Dermis microvascular lymphatic vessel endothelial cell (primary cell): ENCODE measurements at places on chromosomes 6 and 20.

DNA sequence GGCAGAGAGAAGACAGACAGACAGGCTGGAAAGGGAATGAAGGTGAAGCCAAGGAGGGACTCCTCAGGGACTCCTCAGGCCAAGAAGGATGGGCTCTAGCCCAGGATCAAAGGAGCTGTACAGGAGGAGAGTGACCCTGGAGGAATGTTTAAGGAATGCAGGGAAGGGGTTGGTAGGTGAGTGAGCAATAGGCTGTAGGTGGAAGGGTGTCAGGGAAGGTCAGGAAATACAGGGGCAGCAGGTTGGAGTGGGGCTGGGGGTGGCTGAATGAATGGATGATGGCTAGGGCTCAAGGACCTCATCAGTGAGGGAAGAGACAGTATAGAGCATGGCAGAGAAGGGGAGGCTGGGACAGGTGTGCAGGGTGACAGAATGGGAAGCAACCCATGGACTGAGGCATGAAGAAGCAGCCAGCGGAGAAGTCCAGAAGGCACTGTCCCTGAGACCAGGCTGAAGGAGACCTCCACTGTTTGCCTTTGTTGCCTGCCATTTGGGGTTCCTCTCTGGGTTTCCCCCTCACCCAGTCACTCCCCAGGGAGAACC, 13.2 kb downstream of the SYNGAP1 start:
- no peak for DNase-seq

- DNase-seq, result no peak
Measured at GRCh38 chr6:154319231-154319858, 37.3 kb downstream of the IPCEF1 start.

GRCh38 chr6:156060013-156060412, 604.4 kb upstream of the NOX3 start:
- DNase-seq, result no peak

- DNase-seq, result no peak
Measured at GRCh38 chr6:46290421-46291274, 119.9 kb upstream of the ENPP5 start.

DNA sequence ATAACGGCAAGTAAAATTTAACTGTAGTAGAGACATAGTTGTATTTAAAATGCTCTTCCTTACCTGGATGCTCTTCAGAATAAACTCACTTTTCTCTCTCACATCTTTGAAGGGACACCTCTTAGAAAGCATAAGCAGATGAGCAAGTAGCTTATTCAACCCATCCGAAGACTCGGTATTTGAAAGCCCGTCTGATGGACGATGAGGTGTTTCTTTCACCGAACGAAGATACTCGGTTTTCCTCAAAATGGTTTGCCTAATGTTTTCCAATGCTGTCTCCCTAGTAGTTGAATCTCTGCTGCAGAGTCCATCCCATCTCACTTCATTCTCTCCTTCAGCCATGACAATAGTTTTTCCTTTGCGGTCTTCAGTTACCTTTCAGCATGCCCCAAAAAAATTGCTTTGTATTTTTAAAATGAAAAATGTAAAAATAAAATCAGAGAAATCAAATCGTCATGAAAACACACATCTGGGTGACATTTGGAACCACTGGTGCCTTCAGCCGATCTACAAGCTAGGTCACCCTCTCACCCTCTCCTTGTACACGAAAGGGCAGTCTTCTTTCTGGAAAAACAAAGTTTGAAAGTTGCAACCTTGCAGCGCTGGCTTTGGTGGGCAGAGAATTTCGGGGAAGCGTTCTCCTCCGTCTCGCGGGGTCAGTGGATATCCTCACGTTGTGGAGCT, 772 bp downstream of the SESN1 start:
- no peak for DNase-seq

DNA sequence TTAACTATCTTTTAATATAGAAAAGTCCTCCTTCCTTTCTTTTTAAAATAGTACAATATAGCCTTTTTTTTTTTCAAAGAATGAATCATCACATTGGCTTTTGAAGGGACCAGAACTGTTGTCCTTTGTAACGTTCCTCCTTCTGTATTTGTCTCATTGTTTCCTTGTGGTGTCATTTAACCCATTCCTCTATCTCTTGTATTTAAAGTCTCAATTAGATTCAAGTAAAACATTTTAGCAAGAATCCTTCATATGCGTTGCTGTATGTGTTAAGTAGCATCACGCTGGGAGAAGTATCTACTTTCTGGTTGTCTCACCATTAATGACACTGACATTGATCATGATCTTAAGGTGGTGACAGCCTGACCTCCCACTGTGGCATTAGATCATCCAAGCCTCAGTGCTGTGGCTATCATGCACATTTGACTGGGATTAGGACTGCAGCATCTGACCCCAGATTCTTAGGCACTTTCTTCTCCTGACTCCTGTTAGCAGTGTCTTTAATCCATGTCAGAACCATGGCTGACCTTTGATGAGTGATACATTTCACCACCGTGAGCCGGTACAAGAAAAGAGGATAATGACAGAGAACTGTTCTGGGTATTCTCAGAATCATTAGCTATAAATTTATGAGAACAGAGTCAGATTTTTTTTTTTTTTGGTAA, 67.5 kb upstream of the TFB1M start:
- DNase-seq, result no peak

- no peak for DNase-seq
Measured at GRCh38 chr20:51085769-51086168, 62.9 kb upstream of the KCNG1 start.

GRCh38 chr6:54907355-54907754, 60.8 kb downstream of the FAM83B start:
- DNase-seq, result no peak

DNA sequence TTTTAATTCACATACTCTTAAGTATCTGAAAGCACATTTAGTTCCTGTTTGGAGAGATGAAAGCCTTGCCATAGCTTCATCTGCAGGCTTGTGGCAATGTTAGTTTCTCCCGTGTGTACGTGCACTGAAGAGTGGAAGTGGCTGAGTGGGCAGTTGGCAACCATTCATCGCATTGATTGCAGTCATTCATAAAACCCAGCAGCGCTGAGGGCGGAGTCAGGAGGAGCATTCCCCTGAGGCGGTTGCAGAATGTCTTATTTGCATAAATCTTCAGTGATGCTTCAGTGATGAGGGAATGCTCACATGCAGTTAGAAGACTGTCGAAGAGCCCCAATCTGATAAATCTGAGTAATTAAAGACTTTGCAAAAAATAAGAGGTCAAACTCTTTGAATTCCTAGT, 79.1 kb downstream of the RIMS1 start:
- DNase-seq, result no peak

GRCh38 chr6:111417946-111418345, 65.1 kb downstream of the REV3L start:
- no peak for DNase-seq

DNA sequence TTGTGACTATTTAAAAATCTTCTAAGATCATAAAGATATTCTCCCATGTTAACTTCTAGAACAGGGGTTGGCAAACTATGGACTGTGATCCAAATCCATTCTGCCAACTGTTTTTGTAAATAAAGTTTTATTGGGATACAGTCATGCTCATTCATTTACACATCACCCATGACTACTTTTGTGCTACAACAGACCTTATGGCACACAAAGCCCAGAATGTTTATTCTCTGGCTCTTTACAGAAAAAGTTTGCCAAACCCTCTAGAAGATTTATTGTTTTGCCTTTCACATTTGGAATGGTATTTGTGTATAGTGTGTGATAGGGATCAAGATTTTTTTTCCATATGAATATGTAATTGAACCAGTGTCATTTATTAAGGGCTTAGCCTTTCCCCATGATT, 341.7 kb downstream of the CD83 start:
- no peak for DNase-seq

DNA sequence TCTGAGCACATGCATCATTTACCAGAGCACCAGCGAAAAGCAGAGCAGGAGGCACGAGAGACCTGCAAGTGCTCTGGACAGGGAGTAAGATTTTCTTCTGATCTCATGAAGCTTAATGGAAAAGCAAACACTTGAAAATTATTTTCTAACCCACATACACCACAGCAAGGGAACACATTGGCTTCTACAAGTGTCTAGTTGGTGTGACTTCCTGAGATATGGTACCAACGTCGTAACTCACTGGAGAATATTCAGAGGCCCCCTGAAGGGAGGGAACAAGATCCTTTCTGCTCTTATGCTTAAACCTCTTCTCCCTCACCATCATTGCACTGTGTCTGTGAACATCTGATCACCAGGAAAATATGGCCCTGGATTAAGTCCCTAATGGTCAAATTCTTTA, 48.6 kb downstream of the PSMB1 start:
- DNase-seq, result no peak

DNA sequence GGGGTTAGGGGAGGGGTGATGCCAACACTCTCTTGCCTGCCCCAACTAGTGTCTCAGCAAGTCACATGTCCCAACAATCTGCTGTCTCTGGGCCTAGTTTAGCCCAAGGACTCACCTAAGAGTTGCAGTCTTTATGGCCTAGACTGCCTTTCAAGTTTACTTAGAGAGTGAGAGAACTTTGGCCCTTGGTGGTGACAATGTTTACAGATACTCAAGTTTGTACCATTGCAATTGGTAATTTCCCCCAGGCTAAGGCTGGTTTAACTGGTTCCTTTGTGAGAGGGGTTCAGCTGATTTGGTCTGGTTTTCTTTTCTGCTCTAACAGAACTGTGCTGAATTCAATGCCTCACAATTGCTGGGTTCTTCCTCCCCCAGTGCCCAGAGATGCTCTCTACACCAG, 1279.9 kb upstream of the EYS start:
- DNase-seq, result no peak

- no peak for DNase-seq
Measured at GRCh38 chr6:83252719-83253118, 59.6 kb downstream of the RWDD2A start.

GRCh38 chr6:47209632-47210031, 100.1 kb downstream of the TNFRSF21 start:
- no peak for DNase-seq

- DNase-seq, result no peak
Measured at GRCh38 chr20:10131732-10132345, 86.8 kb upstream of the SNAP25 start.

DNA sequence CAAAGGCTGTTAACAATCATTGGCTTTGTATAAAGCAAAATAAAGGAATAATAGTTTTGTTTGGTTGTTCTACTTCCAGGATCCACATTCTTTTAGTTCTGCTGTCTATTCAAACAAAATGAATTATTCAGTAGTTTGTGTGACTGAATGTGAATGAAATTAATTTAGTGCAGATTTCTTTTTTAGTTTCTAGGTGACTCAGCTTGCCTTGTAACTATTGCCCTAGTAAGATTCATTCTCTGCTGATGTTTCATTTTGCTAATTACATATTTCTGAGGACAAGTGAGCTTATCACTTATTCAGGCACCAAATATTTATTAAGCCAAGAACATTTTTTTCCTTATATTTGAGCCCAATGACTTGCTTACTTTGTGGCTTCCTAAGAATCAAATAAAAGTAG, 46.5 kb upstream of the RIPOR2 start:
- DNase-seq, result no peak

GRCh38 chr6:44035621-44036020, 91.6 kb downstream of the MRPL14 start:
- no peak for DNase-seq

DNA sequence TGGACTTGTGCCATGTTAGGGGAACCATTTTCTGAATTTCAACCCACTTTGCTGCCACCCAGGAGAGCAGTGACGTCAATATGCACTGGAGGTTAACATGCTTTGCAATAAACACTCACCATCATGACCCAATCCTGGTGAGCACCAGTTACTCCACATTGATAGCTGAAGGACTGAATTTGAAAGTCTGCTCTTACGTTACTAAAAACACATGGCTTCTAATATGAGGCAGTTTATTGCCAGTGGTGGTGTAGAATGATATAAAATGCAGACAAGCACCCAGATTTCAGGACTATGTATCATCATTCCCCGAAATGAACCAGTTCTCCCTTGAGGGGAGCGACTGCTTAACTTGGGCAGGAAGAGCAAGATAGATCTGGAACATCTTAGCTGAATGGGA, 23.8 kb downstream of the RFPL4B start:
- no peak for DNase-seq

DNA sequence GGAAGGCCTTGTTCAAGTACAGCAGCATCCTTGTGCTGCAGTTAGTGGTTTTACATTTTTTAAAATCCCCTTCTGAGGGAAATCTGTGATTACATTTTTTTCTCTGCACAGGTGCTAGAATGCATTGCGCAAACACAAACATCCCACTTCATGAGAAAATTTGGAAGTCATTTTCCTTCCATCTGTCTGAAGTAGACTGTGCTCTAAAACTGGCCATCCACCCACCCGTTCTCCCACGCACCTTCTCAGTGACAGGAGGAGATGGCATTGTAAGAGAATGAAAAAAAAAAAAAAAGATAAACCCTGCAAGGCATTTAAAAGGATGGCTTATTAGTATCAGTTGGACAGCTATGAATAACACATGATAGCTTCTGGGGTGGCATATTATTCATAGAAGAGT, 65.0 kb downstream of the SOBP start:
- no peak for DNase-seq

- DNase-seq, result no peak
Measured at GRCh38 chr6:158816329-158816728, 2.8 kb downstream of the EZR start.

GRCh38 chr6:43628393-43629103, 516 bp downstream of the GTPBP2 start:
- DNase-seq, result no peak

GRCh38 chr6:15800841-15801617, 138.2 kb upstream of the DTNBP1 start:
- DNase-seq, result no peak

DNA sequence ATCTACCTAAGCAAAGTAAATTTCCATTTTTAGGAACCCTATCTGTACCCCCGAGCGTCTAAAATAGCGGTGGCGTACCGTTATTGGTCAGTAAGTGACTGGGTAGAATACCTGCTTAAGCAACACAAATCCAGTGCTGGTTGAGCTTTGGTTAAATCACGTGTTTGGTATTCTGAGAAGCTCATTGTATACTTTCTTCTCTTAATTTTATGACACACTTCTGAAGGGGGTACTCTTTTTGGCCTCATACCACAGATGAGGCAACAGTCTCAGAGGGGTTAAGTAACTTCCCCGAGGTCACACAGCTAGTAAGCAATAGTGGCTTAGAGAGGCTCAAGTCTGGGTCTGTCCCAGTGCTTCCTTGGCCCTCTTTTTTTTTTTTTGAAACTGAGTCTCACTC, 151.2 kb downstream of the TFAP2C start:
- no peak for DNase-seq

- no peak for DNase-seq
Measured at GRCh38 chr6:78908621-78909020, 41.3 kb downstream of the IRAK1BP1 start.

DNA sequence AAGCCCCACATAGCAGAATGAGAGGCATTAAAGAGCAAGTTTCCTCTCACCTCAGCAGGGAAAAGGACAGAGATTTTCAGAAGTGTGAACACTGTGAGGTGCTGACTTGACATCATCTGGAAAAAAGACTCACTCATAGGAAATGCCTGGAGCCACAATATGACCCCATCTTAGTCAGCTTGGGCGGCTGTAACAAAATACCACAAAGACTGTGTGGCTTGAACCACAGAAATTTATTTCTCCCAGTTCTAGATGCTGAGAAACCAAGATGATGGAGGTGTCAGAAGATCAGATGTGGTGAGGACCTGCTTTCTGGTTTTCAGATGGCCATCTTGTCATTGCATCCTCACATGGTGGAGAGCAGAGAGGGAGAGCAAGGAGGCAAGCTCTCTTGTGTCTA, 253.1 kb downstream of the ADGB start:
- no peak for DNase-seq
